Astrocyte (in vitro differentiated cells and primary cell): ENCODE measurements at places on chromosomes 1 and 21.
A peak's percentile ranks its signal among the peaks of the same experiment; 100 is the strongest.

GRCh38 chr21:39445321-39446269 lies at the start of gene LCA5L:
Gene LCA5L (minus strand): TSS chr21:39445778. CDS start chr21:39428493, 17,285 bp downstream.
- peak; percentile 68 for DNase-seq

DNA sequence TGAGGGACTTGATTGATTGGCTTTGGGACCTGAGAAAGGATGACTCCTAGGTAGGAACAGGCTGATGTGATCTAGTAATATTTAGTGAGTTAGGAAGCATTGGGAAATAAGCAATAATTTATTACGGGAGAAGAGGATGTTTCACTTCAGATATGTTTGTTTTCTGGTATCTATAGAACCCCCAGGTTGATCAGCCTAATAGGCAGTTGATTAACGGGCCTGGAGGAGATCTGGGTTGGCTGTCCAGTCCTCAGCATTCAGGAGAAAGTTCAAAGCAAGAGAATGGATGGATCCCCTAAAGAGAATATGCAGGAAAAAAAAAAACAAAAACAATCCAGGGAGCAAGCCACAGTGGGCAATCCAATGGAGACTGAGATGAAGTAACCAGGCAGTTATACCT lies 48.2 kb upstream of the AKT3 start:
- no peak for DNase-seq

DNA sequence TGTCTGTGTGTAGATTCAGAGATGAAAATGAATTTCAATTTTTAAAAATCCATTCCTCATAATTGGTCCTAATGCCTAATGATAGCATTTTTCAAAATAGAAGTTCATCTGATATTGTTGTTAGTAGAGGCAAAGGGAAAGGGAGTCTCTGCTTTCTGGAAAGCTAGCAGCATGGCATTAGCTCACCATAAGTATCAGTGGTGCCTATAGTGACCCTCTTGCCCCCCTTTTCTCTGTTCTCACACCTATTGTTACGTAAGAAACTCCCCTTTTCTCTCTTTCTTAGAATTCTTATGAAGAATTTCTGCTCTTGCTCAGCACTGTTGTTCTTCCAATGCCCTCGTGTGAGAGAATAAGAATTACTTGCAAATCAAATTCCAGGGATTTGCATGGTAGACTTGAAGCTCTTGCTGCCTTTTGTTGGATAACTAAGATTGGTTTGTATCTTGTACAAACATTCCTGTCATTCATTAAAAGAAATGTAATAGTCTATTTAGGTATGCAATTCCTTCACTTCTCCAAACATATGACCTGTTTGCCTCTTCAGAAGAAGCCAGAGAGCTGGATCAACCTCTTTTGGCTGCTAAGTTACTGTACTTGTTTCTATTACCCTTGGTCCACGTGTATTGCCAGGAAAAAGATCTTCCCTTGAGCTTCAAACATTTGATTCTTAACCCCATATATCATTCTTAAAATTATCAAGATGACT lies 69.2 kb upstream of the MAGI3 start:
- peak; percentile 58 for DNase-seq

DNA sequence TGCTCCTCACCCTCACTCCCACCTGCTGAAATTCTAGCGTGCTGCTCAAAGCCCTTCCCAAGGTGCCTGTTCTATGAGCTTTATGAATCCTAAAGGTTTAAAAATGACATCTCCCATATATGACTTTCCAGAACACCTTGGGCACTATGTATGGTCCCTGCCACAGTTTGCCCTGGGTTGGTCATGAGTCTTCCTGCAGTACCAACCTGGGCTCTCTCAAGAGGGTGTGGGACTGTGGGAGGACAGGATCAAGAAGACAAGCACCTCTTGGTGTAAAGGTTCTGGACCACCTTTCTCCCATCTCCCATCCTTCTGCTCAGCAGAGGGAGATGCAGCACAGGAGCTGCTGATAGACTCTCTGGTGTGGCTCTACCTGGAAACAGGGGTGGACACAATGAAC lies 134.1 kb downstream of the FCRL5 start:
- no peak for DNase-seq

- DNase-seq = no peak
Observed at GRCh38 chr1:61273167-61273705, 190.9 kb downstream of the NFIA start.

GRCh38 chr1:70348399-70349165 lies 5.9 kb downstream of the ANKRD13C start:
- DNase-seq = no peak

DNA sequence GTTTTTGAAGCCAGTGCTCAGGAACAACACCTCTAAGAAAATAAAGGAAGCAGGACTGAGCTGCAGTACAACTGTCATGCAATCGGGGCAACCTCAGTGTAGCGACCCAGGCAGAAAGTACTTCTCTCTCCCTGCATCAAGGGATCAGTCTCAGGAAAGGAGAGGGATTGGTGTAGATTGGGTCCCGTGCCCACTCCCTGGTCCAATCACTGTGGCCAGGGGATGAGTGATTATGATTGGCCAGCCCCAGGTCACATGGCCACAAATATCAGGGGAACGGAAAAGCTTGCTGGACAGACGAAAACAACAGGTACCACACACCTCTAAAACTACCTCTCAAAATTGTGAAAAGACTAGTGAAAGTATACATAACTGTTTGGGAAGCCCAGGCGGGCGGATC lies 136.2 kb upstream of the F3 start:
- no peak for DNase-seq

- DNase-seq = no peak
Observed at GRCh38 chr21:16538936-16539440, 809.2 kb downstream of the USP25 start.

- DNase-seq = no peak
Observed at GRCh38 chr1:216450227-216450626, 27.0 kb upstream of the USH2A start.

GRCh38 chr1:47997289-47998200 lies at the start of gene TRABD2B:
Gene TRABD2B (minus strand): TSS chr1:47997385.
- peak; percentile 8 for DNase-seq
